Activated T-cell treated with anti-CD3 and anti-CD28 coated beads for 48 hours (primary cell): ENCODE measurements at places on chromosomes 7 and 10.

GRCh38 chr7:28291559-28291958 is 111.0 kb upstream of the JAZF1 start:
- no peak for DNase-seq

DNA sequence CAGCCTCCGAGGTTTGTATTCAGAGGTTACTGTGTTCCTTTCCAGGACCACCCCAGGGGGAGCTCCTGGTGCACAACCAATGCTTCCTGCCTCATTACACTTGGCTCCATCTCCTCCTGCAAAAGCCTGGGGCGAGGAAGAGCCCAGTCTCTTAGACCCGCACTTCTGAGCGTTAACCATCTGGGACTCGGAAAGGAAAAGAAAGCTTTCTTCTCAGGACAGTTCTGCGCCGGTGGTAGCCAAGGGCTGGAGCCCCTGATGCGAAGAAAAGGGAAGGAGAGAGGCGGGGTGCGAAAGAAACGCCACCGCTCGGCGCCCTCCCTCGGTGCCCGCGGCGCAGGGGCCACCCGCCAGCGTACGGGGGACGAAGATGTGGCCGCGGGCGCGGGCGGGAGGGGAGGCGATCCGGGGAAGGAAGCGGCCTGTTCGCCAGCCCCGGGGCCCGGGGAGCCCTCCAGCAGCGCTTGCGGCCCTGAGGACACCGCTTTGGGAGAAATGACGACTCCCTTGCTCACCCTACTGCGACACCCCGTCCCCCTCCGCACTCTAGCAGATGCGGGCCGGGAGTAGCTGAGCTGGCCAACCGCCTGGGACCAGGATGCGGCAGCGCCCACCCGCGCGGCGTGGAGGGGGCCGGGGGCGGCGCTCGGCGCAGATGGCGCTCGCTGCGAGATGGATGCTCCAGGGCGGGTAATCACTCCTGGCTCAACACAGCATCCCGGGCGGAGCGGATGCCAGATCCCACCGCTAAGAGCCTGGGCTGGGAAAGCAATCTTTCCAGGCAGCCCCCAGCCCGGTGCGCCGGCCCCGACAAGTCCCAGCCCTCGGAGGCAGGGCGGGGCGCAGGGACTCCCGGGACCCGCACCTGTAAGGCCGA is 1.3 kb downstream of the NRCAM start:
- DNase-seq: peak; percentile 18

GRCh38 chr10:129959544-129960480 is 4.3 kb downstream of the EBF3 start:
- DNase-seq: no peak

DNA sequence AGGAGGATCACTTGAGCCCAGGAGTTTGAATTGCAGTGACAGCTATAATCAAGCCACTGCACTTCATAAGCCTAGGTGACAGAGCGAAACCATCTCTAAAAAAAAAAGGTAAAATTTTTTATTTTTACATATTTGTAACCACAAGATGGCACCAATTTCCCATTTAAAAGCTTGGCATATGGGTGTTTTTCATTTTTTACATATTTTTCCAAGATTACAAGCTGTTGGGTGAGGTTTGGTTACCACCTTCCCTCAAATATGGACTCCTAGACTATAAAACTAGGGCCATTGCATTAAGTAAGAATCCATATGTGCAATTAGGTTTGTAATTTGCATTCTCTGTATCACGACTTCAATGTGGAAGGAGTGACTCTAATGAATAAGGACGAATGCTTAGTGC is 129.3 kb upstream of the ACBD5 start:
- DNase-seq: no peak

- no peak for DNase-seq
These were observed 393.8 kb upstream of the PRKCQ start for GRCh38 chr10:6973899-6974298.

GRCh38 chr10:15144788-15145187 is 23.7 kb downstream of the NMT2 start:
- DNase-seq: no peak
